ENCODE measurements at places on chromosomes 16 and 17.

DNA sequence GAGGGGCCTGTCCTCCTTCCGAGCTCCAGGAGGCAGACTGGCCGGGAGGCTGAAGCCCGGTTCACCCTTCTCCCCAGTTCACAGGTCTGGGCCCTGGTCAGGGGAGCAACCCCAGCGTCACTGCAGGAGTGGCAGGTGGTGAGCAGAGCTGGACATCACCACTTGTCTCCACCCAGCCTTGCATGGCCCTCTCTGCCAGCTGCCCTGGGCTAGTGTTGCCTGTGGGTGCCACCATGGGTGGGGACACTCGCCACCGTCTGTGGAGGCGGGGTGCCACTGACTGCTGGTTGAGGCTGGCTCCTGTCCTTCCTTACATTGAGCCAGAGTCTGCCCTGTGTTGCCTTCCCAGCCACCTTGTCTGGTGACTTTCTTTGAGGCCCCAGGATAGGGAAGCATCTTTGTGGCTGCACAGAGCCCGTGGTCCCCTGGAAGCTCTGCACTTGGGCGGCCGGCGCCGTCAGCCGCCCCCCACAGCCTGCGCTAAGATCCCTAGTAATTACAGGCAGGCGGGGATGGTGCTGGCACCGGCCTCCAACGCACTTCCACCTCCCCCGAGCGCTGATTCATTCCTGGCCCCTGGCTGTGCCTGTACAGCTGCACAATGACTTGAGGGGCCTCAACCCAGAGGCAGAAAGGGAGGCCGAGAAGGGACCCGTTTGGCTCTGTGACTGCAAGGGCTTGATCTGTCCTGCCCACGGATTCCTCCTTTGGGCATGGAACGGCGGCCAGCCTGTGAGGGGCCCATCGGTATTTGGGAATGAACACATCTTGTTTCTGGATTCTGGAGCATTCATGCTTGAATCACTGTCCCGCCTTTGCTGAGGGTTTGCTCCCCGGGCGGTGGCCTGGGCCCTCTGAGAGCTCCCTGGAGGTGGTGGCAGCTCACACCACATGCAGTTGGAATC is 5.2 kb downstream of the BAIAP2 start:
- DNase-seq: peak; percentile 59

GRCh38 chr17:47872651-47873161 is 21.7 kb upstream of the SP6 start:
- peak; percentile 24 for DNase-seq

DNA sequence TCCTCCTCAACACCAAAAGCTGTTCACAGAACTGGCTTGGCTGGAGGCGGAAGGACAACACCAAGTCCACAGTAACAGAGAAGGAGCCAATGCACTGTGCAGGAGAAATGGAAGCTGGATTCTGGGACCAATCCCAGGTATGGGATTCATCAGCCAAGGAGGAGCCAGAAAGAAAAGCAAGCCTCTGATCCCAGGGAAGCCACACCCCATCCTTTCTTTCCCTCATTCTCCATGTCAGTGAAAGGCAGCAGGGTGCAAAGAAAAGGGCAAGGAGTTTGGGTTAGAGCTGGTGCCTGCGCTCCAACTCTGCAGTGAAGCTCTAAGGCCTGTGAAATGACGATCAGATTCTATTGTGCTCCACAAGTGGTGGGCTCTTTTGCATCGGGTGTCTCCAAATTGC is 11.0 kb downstream of the DCAKD start:
- DNase-seq: no peak

DNA sequence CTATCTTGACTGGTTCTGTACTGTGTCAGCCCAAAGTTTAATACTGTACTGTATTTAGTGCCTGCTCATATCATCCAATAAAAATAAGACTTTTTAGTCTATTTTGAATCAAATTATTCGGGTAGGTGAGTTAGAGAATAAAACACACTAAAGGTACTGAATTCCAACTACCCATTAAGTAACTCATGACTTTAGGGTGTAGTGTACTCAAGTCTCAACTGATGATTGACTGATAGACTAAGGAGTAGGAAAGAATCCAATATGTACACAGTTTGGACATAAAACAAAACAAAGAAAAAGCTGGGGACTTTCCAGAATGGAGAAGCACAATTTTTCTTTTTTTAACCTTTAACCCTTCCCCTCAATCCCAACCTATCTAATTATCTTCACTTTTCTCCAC is 4.1 kb downstream of the EZH1 start:
- no peak for DNase-seq

DNA sequence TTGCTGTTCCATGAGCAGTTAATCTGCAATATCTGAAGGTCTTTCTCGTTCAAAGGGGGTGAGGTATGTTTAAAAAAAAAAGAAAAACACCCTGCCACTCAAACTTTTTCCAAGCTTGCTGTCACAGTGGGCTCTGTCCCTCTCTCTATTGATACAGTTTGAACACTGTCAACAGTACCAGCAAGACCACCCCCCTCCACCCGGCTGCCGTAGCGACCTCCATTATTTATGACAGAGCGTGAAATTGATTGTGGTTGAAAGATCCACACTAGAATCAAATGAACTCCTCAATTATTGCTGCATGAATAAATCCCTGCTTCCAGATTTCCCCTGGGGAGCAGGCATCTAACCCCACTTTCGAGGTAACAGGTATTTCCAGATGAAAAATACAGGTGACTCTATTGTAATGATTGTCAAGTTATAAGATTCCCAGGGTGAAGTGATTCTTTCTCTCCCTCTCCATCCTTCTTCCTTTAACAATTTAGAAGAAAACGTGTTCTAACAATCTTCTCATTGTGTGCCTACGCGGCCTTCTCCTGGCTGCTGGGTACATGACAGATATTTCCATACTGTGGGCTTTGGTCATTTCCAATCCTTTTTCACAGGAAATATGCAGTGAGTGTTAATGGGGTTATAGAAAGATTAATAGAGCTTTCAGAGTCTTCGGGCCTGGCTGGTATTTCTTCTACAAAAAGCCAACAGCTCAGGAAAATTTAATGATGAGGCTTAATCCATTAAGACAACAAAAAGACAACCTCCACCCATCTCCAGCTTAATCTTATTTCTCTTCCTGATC is 135.7 kb upstream of the C16orf82 start:
- no peak for DNase-seq

DNA sequence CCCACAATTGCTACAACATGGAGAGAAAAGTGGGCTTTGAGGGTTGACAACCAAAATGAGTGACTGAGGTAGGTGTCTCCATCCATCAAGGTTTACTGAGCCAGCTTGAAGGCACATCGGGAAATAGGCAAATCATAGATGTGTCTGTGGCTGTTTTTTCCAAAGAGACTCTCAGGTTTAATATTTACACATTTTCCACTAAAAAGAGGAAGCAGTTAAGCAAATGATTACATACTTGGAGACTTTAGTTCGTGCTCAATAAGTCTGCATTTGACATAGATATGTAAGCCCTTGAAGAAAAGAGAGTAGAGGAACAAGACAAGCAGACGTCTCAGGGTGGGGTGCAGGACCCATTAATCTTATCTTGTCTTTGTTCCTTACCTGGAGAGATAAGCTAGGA is 148.9 kb upstream of the COX10 start:
- DNase-seq: no peak

- no peak for DNase-seq
These were observed 7.9 kb upstream of the TMEM220 start for GRCh38 chr17:10737736-10738135.

GRCh38 chr16:87310610-87311009 is 6.6 kb downstream of the C16orf95 start:
- no peak for DNase-seq
